ENCODE measurements at places on chromosomes 4 and X.

- DNase-seq = no peak
These were observed 358.2 kb downstream of the BCOR start for GRCh38 chrX:39739585-39739984.

- peak; percentile 34 for DNase-seq
These were observed 194.3 kb downstream of the SOWAHB start for GRCh38 chr4:76703676-76704075.

GRCh38 chr4:27305246-27305645 is 444.6 kb downstream of the STIM2 start:
- no peak for DNase-seq

- DNase-seq = no peak
These were observed 207.1 kb upstream of the NHS start for GRCh38 chrX:17167915-17168314.

- DNase-seq = peak; percentile 54
These were observed 345.7 kb upstream of the NR3C2 start for GRCh38 chr4:148787831-148788477.

GRCh38 chr4:4901877-4902276 is 42.4 kb downstream of the MSX1 start:
- no peak for DNase-seq

GRCh38 chrX:11632732-11633131 is 33.0 kb downstream of the ARHGAP6 start:
- DNase-seq = no peak

DNA sequence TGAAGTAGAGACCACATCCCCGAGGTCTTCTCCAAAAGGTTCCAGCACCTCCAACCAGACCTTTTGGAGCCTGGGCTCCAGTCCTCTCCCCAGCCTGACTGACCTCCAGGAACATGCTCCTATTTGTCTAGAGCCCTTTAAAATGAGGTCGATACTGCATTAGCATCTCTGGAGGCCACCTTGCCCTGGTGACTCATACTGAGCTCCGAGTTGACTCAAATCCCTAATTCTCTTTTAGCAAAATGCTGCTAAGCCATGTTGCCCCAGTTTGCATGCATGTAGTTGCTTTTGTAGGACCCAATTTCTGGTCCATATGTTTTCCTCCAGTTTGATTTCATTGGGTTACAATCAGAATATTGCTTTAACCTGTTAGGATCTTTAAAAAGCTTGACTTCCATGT is 43.5 kb upstream of the CITED1 start:
- no peak for DNase-seq

DNA sequence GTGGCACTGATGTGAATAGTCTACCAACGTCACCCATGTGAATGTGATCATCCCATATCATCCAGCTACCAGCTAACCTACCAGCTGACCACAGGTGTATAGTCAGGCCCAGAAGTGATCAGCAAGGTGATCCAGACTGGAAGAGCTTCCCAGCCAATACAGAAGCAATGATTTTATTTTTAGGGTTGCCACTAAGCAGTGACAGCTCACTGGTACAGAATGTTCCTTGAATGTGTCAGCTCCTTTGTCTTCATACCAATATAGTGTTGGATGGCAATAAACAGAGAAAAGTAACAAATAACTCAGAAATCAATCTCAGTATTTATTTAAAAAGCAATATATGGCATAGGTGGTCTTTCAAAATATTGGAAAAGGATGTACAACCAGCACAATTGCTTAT is 361.8 kb upstream of the CPEB2 start:
- DNase-seq = no peak

GRCh38 chrX:47171996-47172395 is 21.6 kb upstream of the UBA1 start:
- no peak for DNase-seq

GRCh38 chr4:7198440-7199128 is 6.2 kb downstream of the SORCS2 start:
- no peak for DNase-seq

DNA sequence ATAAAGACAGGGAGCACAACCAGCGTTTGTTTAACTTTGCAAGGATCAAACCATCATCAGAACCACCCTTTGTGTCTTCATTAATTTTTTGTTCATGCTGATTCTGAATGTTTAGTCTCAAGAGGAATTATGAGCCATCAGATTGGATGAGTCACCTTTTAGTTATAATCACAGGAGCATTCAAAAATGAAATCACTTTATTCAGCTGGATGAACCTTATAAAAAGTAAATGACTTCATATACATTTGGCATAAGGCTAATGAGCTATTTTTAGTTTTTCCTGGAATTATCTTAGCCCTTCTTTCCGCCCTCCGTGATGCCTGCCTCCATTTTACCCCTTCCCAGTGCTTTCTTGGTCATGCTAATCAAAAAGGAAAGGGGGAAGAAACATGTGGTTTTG is 103.6 kb downstream of the SORBS2 start:
- peak; percentile 17 for DNase-seq

DNA sequence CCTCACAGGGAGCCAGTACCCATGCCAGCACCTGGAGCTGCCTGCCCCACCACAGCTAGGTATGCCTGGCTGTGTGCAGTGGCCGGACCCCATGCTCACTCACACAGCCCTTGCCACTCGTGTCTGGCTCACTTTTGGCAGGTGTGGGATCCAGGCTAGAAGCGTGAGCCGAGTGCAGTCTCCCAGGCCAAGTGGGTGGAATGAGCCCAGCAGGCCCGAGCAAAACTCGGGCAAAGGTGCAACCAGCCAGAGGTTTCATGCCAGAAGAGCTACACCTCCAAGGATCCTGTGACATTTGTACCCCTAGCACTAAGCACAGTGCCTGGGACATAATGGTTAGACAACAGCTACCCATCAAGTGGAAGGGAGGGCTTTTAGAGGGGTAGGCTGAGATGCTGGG is 217.8 kb downstream of the NSUN7 start:
- no peak for DNase-seq

GRCh38 chr4:83208371-83209365 is 75.9 kb downstream of the COQ2 start:
- peak; percentile 72 for DNase-seq

- no peak for DNase-seq
These were observed 160.6 kb upstream of the RPS6KA3 start for GRCh38 chrX:20427173-20427770.

GRCh38 chr4:109810552-109811387 is 4.8 kb upstream of the GAR1 start:
- no peak for DNase-seq

- no peak for DNase-seq
These were observed 42.3 kb downstream of the DKK2 start for GRCh38 chr4:106993827-106994226.

- DNase-seq = no peak
These were observed 116.7 kb downstream of the CDKL5 start for GRCh38 chrX:18542131-18542530.

DNA sequence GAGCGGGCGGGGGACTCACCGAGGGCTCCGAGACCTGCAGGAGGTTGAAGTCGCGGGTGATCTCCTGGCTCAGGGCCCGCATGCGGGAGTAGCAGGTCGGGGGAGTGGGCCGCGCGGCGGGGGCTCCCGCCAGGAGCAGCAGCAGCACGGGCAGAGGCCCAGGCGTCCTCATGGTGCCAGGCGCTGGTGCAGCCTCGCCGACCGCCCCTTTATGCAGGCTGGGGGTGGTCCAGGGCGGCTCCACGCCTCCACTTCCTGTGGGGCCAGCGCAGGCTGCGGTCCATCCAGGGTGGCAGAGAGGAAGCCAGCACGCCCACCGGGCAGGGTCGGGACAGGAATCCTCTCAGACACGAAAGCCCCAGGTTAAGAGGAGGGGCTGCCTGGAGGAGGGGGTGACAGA is at the start of gene CYTL1:
TSS of gene CYTL1 (minus strand) at position 185 of the 400 bp plus-strand sequence. CDS start at position 172, 13 bp downstream.
- DNase-seq = no peak

DNA sequence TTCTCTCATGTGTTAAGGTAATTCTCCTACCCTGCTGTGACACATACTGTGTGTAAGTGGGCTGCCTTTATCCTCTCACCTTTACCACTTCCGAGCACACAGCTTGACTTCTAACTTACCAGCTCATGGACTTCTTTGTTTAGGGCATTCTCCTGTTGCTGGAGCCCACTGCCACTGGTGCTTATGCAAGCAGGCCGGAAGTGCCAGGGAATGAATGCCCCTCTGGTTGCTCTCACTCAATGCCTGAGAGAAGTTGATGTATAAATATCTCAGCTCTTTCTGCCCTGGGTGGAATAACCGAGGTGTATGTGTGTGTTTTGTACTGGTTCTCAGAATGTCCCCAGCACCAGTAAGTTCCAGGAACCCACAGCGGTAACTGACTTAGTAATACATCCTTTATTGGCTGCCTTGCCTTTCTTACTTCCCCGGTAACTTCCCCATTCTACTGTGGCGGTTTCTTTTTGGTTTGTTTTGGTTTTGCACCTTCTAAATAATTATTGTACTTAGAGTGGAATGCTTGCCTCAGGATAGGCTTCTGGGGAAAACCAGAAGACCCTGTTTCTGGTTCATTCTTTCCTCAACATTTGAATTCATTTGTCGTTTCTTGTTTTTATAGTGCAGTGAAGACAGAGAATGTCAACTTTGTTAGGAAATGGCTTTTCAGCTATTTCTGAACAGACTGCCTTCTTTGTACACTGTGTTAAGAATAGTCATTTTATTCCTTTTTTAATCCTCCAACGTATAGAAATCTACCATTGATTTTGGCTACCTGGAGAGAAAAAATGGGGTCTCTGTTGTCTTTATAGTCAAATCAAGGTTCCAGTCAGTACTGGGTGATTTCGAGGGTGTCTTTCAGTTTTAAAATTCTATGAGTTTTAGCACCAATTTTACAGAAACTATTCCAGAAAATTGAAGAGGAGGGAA is 45.4 kb downstream of the CXorf58 start:
- DNase-seq = no peak
